ENCODE measurements at places on chromosomes 1 and 21.

- no peak for DNase-seq
Measured at GRCh38 chr21:37257511-37257966, 9.6 kb downstream of the VPS26C start.

- DNase-seq, result no peak
Measured at GRCh38 chr1:71031426-71031825, 16.2 kb downstream of the PTGER3 start.

- DNase-seq, result no peak
Measured at GRCh38 chr1:86520789-86521521, 25.9 kb upstream of the CLCA4 start.

DNA sequence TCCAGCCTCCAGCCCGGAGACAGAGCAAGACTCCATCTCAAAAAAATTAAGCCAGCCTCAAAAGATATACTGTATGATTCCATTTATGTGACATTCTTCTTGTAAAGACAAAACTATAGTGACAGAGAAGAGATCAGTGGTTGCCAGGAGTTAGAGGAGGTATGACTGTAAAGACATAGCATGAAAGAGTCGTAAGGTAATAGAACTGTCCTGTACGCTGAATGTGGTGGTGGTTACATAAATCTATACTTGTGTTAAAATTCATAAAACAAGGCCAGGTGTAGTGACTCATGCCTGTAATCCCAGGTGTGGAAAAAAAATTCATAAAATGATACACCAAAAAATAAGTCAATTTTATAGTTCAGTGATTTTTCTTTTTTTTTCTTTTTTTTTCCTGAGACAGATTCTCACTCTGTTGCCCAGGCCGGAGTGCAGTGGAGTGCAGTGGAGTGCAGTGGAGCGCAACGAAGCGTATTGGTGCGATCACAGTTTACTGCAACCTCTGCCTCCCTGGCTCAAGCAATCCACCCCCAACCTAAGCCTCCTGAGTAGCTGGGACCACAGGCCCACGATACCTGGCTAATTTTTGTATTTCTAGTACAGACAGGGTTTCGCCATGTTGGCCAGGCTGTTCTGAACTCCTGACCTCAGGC lies 84.9 kb upstream of the CXADR start:
- DNase-seq, result no peak

- no peak for DNase-seq
Measured at GRCh38 chr1:192877283-192877886, 68.5 kb downstream of the RGS2 start.

DNA sequence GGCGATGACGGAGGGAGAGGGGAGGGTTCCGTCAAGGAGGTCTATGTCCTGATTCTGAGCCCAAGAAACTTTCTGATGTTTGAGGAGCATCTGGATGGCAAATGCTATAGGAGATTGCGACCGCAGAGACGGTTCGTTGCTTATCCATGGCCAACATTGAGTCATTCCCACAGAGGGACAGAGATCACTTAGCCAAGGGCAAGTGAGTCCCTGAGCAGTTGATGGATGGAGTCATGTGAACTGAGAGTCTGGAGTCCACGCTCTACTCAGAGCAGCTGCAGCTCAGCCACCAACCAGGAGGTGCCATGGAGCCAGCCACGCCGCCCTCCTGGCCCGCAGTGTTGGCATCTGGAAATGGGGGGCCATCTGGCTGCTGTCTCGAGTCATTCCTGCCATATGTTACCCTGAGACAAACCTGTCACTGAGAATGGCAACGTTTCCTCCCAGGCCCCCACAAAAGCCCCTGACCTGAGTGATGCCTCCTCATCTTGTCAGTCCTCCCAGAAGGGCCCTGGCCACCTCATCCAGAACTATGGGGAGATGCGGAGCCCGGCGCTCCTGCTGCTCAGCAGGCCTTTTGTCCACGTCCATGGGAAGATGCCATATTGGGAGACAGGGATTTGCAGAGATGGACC lies 58.6 kb downstream of the ATP5PO start:
- no peak for DNase-seq

DNA sequence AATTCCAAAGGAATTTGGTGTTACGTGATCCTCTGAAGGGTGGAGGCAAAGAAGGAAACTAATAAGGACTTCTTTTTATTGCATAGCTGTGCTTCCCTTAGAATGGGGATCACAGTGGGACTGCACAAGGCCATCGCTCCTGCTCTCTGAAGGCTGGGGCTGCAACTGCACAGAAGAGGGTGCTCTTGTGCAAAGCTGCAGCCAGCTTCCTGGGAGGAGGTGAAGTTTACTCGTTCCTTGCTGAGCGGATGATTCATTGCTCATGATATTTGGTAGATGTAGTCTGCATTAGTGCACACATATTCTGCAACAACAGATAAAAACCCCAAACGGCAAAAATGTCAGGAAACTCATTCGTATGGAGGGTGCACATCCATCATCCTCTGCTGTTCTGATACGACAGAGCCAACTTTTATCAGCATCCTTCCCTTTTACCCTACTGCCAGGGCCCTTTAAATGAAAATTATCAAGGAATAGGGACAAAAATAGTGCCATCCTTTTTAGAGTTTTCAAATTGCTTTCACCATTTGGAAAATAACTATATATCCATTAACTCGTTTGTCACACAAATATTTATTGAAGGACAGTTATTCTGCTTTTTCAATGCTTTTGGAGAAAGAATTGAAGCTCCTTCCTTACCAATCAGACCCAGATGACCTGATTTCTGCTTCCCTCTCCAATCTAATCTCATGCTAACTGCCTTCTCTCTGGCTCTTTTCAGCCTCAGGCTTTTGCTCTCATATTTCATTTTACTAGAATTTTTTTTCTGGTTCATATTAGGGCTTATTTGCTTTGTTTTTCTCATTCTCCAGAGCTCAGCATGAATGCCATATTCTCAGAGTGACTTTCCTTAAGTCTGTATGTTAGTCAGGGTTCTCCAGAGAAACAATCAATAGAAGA lies 263.6 kb downstream of the DUSP10 start:
- no peak for DNase-seq

DNA sequence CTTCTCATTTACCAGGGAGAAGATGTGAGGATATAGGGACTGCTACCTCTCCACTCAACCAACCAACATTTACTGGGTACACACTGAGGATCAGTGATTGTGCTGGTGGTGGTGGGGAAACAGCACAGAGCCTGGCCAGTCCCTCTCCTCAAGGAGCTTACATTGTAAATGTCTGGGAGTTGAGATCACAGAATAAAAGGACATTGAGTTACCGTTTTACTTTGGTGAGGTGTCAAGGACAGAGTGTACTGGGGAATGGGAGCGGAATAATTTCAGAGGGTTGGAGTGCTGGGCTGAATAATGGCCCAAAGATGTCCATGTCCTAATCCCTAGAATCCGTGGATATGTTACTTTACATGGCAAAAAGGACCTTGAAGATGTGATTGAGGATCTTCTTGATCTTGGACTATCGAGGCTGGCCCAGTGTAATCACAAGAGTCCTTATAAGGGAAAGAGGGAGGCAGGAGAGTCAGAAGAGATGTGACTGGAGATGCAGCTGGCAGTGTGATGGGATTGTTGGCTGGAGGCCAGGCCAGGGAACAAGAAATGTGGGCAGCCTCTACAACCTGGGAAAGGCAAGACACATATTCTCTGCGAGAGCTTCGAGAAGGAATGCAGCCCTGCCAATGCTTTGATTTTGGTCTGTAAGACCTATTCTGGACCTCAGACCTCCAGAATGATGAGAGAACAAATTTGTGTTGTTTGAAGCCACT lies 26.6 kb upstream of the RWDD3 start:
- no peak for DNase-seq

DNA sequence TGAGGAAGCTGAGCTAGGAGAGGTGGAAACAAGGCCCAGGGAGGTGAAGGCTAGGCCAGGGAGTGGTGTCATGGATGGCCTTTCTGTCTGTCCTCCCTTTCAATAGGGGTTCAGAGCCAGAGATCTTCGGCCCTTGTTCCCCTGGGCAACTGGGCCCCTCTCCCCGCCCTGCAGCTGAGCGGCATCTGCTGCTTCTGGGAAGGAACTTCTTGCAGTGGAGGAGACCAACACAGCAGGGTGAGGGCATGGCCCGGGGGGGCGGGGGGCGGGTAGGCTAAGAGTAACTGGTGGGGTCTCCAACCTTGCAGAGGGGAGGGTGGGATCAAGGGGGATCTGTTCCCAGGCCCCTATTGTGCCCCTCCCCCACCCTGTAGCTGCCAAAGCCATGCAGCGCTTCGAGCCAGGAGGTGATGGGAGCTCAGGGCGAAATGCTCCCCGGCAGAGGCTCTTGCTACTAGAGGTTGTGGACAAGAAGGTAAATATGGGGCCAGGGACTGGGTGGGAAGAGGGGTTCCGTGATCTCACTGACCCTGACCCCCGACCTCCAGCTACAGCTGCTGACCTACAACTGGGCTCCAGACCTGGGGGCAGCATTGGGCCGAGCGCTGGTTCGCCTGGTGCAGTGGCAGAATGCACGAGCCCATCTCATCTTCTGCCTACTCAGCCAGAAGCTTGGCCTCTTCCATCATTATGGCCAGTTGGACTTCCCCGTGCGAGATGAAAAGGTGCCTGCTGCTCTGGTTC lies 11.7 kb downstream of the HYI start:
- no peak for DNase-seq

GRCh38 chr1:51506537-51506936 lies 12.5 kb downstream of the EPS15 start:
- no peak for DNase-seq

- no peak for DNase-seq
Measured at GRCh38 chr1:65629788-65630187, 162.9 kb upstream of the PDE4B start.

DNA sequence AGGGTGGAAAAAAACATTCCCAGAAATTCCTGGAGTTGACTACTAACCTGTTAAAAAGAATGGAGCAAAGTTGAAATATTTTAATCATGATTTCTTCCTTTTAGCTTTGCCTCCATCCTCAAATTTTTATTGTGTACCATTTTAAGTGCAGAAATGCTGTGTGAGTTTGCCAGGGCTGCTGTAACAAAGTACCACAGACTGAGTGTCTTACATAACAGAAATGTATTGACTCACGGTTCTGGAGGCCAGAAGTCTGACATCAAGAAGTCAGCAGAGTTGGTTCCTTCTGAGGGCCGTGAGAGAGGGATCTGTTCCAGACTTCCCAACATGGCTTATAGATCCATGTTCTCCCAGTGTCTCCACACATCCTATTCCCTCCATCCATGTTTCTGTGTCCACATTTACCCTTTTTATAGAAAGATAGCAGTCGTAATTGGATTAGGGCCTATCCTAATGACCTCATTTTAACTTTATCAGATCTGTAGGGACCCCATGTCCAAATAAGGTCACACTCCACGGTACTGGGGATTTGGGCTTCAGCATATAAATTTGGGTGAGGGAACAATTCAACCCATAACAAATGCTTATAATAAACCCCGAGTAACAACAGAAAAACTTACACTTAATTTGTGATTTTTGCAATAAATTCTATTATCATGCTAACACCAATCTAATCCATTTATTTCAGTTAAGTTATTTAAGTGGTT lies 12.7 kb downstream of the SNX7 start:
- DNase-seq, result no peak

GRCh38 chr1:233868461-233868860 lies 36.0 kb upstream of the SLC35F3 start:
- no peak for DNase-seq

- no peak for DNase-seq
Measured at GRCh38 chr1:118077331-118078045, 107.5 kb downstream of the SPAG17 start.

DNA sequence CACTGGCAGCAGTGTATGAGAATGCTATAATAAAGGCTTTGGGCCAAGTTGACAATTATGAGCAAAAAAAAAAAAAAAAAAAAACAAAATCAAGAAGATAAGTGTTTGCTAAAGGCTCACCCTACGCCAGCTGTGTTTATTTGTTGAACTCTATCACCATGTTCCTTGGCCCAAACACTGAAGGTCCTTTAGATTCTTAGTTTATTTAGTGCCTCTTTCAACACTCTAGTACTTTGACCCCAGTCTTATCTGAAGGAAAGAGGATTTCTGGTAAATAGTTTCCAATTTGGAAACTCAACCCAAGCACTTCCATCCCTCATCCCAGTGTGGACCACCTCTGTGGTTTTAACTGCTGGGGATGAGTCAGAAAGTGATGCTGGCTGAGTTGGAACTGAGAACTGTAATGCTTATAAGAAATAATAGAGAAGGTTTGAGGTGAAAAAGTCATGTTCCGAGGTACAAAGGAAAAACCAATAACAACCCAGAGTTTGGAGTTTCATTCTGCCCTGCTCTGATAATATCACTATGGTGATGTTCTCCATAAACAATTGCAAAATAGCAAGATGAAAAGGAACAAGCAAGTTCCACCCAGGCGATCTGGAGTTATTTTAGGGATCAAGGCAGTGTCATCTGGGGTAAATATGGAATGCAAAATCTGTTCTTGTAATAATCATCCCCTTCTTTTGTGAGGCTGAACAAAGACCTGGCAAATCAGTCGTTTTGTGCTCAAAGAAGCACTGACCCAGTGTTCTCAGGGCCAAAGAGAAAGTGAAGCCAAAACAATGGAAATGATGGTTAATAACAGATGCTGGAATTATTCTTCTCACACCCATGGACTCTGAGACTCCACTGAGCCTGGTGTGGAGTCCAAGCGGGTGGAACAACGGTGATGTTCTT lies 19.7 kb upstream of the CAPZB start:
- no peak for DNase-seq

GRCh38 chr1:165476776-165477175 lies 31.9 kb upstream of the RXRG start:
- DNase-seq, result no peak

- no peak for DNase-seq
Measured at GRCh38 chr1:156076609-156077429, 5.4 kb downstream of the MEX3A start.

DNA sequence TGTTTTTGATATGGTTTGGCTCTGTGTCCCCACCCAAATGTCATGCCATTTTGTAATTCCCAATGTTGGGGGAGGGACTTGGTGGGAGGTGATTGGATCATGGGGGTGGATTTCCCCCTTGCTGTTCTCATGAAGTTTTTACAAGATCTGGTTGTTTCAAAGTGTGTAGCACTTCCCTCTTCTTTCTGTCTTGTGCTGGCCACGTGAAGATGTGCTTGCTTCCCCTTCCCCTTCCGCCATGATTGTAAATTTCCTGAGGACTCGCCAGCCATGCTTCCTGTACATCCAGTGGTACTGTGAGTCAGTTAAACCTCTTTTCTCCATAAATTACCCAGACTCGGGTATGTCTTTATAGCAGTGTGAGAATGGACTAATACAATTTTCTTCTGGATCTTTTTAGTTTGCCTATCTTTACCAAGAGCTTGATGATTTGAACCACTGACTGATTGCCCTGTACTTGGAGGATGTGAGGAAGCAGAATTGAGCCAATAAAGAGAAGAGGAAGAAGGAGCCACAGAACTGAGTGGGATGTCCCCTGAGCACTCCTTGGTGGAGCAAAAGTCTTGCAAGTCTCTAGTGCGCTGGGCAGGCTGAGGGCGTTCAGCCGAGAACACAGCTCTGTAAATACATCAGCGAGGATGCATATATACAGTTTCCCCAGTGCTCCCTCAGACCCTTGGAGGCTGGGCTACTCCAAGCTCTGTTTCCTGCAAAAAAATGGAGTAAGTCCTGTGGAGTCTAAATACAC lies 102.6 kb downstream of the CYYR1 start:
- no peak for DNase-seq

GRCh38 chr1:173314656-173315055 lies 107.5 kb upstream of the TNFSF4 start:
- DNase-seq, result no peak

- no peak for DNase-seq
Measured at GRCh38 chr1:102500758-102501157, 504.0 kb upstream of the OLFM3 start.

- no peak for DNase-seq
Measured at GRCh38 chr1:186658999-186659398, 21.2 kb downstream of the PTGS2 start.

Measured in D721Med (cell line).